ENCODE measurements at places on chromosomes 5 and 9. TPM values are rescaled to one million over a fixed set of nuclear protein-coding genes. Genes with fewer than 3 reads are reported as not detected.

FSTL4 gene
- 0.09 TPM for total RNA-seq

PDE6A gene
- not detected for total RNA-seq

GRIA1 gene
- under 0.01 TPM for total RNA-seq

MEIKIN gene
- total RNA-seq = not detected

CSF1R gene
- total RNA-seq = 0.46 TPM

ELAVL2 gene
- total RNA-seq = 0.14 TPM

CCDC69 gene
- 13.2 TPM for total RNA-seq

RNF20 gene
- 35.5 TPM for total RNA-seq

SLC35A4 gene
- 14.9 TPM for total RNA-seq

SPAG8 gene
- 1.2 TPM for total RNA-seq

MYOT gene
- total RNA-seq = not detected

TDRD7 gene
- total RNA-seq = 7.2 TPM

SLC36A3 gene
- total RNA-seq = not detected

MZB1 gene
- 0.14 TPM for total RNA-seq

ARSI gene
- 22.2 TPM for total RNA-seq

MLLT3 gene
- total RNA-seq = 39.3 TPM

TMOD1 gene
- total RNA-seq = 0.57 TPM

SIT1 gene
- not detected for total RNA-seq

ANKRD34B gene
- not detected for total RNA-seq

GHR gene
- total RNA-seq = 3.8 TPM

HMMR gene
- 4.2 TPM for total RNA-seq

C5orf52 gene
- total RNA-seq = not detected

PCDHGC4 gene
- total RNA-seq = 1.7 TPM

BARHL1 gene
- total RNA-seq = not detected

ANKRD20A1 gene
- under 0.01 TPM for total RNA-seq

SH2D3C gene
- under 0.01 TPM for total RNA-seq

GLDC gene
- 1.4 TPM for total RNA-seq

PCDHGB3 gene
- 5.4 TPM for total RNA-seq

SMIM33 gene
- not detected for total RNA-seq

IGFBPL1 gene
- not detected for total RNA-seq

TAF11L5 gene
- not detected for total RNA-seq

CEL gene
- 0.18 TPM for total RNA-seq

FOXD4L6 gene
- total RNA-seq = 0.09 TPM

DNM1 gene
- 9.6 TPM for total RNA-seq

LCN15 gene
- total RNA-seq = not detected

OCLN gene
- 0.43 TPM for total RNA-seq

IL4 gene
- not detected for total RNA-seq

ZNF484 gene
- 10.5 TPM for total RNA-seq

HRH2 gene
- total RNA-seq = not detected

FLT4 gene
- 0.37 TPM for total RNA-seq

HSPB3 gene
- total RNA-seq = not detected
